ENCODE measurements at places on chromosomes 2 and 18. TPM values are rescaled to one million over a fixed set of nuclear protein-coding genes. Genes with fewer than 3 reads are reported as not detected.

The MC2R gene
- total RNA-seq: 0.05 TPM

The GTF2A1L gene
- total RNA-seq: not detected

The ATP8B1 gene
- 12.5 TPM for total RNA-seq

The RNF125 gene
- total RNA-seq: 0.57 TPM

The TSHZ1 gene
- total RNA-seq: 10.0 TPM

DNA sequence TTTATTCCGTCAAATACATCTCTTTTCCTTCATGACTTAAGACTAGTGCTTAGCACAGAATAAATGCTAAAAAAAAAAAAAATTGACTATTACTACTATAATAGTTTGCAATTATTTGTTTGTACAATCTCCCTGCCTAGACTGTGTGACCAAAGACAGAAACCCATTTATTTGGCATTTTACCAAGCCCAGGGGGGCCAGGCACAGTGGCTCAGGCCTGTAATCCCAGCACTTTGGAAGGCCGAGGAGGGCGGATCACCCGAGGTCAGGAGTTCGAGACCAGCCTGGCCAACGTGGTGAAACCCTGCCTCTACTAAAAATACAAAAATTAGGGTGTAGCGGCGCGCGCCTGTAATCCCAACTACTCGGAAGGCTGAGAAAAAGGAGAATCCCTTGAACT, 1.4 kb downstream of the ASB3 start:
- H3K36me3 ChIP-seq: peaks cover 4% of the 10 kb centered on the region
- no peak overlapping the region for H3K27ac ChIP-seq
- H3K27me3 ChIP-seq: no peaks in the 10 kb centered on the region
- peak overlapping the region; percentile 97 for H3K4me3 ChIP-seq

GRCh38 chr18:77271576-77272481, 22.2 kb downstream of the GALR1 start:
- H3K4me3 ChIP-seq: no peak overlapping the region
- no peak overlapping the region for H3K27ac ChIP-seq
- 0 out of 2 replicates have a peak, but pooled peaks cover 3% of the 10 kb centered on the region for H3K4me1 ChIP-seq
- peaks cover 20% of the 10 kb centered on the region for H3K27me3 ChIP-seq
- DNase-seq: no peak

Measured in Panc1 (cell line).